Transverse colon (tissue), 4 donors: ENCODE measurements at places on chromosomes 13 and 19. TPM values are rescaled to one million over a fixed set of nuclear protein-coding genes. Genes with fewer than 3 reads are reported as not detected.

The NALCN gene
- total RNA-seq, result not detected

The ZNF667 gene
- 6.4 TPM for total RNA-seq

The GPR32 gene
- total RNA-seq, result not detected

The NUP58 gene
- 33.0 TPM for total RNA-seq

The NLRP11 gene
- total RNA-seq, result not detected

The LINGO3 gene
- 1.5 TPM for total RNA-seq

DNA sequence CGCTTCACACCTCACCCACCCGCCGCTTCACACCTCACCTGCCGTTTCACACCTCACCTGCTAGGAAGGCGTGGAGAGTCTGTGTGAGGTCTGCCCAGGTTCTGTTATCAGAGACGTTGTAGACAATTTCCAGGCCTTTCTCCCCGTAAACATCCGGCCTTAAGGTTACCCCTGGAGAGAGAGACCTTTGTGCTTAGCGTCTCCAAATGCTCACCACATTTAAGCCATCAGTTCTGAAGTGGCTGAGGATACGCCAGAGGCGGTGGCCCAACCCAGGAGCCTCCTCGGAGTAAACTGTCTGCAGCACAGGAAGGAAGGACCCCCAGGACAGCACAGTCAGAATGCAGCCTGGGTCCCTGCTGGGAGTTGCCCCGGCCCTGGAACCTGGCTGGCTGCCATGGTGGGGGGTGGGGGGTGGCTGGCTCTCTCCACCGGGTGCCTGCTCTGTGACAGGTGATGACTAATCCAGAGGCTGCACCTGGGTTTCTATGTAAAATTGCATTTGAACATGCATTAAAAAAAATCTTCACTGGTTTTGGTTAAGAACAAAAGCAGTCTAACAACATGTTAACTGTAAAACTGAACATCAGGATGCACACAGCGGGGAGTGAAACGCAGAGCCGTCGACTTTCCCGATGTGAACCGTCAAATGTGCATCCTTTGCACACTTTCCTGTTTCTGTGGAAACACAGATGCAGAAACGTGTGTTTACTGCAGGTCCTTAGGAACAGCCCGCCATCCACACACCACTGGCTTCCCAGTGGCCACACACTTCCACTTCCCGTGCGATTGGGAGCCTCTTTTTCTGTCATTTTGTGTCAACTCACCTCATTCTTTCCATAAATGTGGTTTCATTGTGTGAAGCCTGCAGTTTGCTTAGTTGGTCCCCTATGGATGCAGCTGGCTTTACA, 4.5 kb downstream of the ATP4B start:
- no peak overlapping the region for H3K4me3 ChIP-seq
- no peaks in the 10 kb centered on the region for H3K4me1 ChIP-seq
- H3K27ac ChIP-seq, result no peak overlapping the region
- H3K36me3 ChIP-seq, result no peaks in the 10 kb centered on the region
- no peaks in the 10 kb centered on the region for H3K27me3 ChIP-seq

GRCh38 chr13:106161146-106161545, 374.3 kb downstream of the EFNB2 start:
- H3K4me1 ChIP-seq, result no peaks in the 10 kb centered on the region
- DNase-seq, result no peak
- H3K36me3 ChIP-seq, result no peaks in the 10 kb centered on the region
- no peaks in the 10 kb centered on the region for H3K27me3 ChIP-seq

DNA sequence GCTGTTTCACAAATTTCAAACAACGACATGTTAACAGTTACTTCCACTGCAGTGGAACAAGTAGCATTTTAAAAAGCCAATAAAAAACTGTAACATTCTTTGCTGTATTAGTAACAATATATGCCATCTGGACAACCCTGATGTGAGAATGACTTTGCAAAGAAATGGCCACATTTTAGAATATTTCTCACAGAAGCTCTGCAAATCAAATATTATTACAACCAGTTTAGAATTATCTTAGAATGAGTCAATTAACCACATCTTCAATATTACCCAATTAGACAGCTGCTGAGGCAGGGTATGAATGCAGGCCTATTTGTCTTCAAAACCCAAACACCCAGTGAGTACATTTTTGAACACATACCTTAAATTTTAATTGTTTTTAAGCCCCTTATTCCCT, 3.2 kb downstream of the ZNF699 start:
- no peak for DNase-seq
- H3K4me1 ChIP-seq, result peaks cover 8% of the 10 kb centered on the region
- H3K27ac ChIP-seq, result no peak overlapping the region
- H3K36me3 ChIP-seq, result peaks cover 2% of the 10 kb centered on the region

DNA sequence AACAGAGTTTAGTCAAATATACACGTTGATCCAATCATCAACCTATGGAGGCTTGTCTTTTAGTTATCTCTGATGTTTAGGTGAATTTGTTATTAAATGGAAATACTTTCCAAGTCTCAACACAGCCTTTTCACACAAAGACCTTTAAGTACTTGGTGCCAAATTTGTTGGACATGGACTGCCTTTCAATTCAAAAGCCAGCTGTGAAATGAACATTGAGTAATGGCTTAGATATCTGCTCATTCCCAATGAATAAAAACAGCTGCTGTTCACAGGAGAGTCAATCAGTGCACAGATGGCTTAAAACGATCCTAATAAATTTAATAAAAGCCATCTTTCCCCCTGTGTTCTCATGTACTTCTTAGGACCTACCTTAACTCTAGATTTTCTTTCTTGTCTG, 19.9 kb upstream of the DHRS12 start:
- no peak overlapping the region for H3K4me3 ChIP-seq
- H3K36me3 ChIP-seq, result no peaks in the 10 kb centered on the region
- no peak overlapping the region for H3K27ac ChIP-seq
- H3K27me3 ChIP-seq, result no peaks in the 10 kb centered on the region

GRCh38 chr13:48615049-48615448, 38.7 kb upstream of the CYSLTR2 start:
- H3K27me3 ChIP-seq, result no peaks in the 10 kb centered on the region
- H3K4me3 ChIP-seq, result no peak overlapping the region
- no peak for DNase-seq
- no peaks in the 10 kb centered on the region for H3K4me1 ChIP-seq

DNA sequence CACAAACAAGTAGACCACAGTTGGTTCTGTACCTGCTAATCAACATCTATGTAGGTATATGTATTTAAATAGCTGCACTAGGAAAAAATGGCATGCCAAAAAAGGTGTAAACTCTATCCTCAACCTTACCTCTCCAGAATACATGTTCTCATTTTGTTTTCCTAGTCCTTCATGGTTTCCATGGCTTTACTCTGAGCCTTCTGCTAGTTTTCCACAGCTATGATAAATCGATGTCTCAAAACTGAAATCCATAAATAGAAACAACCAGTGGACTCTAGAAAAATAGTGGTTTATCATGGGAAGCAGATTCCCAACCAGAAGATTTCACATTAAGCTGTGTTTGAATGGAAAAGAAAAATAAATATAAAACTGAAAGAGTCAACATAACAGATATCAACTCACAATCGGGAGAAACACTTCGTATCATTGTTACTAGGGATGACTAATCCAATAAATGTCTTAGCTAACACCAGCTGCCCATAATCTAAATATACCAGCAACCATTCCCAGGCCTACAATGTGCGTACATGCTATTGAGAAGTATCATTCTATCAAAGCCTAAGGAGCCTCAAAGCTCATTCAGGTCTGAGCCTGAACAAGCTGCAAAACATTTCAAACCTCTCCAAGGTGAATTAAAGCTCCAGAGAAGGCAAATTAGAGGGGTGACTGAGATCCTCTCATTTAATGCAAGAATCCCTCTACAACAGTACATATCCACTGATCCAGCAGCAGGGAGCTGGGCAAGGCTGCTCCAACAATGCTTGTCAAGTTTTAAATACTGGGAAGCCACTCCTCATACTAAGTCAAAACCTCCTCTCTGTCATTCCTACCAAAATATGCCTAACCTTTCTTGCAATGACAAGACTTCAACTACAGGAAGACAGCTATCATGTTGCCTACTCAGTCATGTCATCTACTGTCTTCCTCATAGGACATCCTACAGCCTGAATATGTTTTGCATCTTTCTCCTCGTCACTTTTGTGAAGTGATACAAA, 90.2 kb downstream of the KCTD12 start:
- H3K4me3 ChIP-seq, result no peak overlapping the region
- no peaks in the 10 kb centered on the region for H3K4me1 ChIP-seq
- no peak overlapping the region for H3K27ac ChIP-seq
- no peaks in the 10 kb centered on the region for H3K36me3 ChIP-seq
- H3K27me3 ChIP-seq, result no peaks in the 10 kb centered on the region

DNA sequence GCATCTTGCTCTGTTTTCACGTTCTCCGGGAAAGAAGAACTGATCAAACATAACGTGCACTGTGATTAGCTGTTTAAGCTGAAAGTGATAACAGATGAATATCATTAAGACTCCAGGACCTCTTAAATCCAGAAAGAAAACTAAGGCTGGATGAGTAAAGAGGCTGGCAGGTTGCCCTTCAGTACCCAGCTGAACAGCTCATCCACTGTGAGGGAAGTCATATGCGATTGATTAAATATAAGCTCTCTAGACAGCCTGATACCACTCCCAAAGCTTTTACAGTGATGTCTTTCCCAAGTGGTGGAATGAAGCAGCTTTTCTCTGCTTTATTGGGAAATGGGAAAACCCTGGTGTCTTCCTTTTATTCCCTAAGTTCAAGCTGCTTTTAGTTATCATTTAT, 116.9 kb downstream of the EFNB2 start:
- no peaks in the 10 kb centered on the region for H3K36me3 ChIP-seq
- DNase-seq, result no peak
- H3K27me3 ChIP-seq, result no peaks in the 10 kb centered on the region
- H3K27ac ChIP-seq, result no peak overlapping the region
- no peak overlapping the region for H3K4me3 ChIP-seq

- DNase-seq, result no peak
- no peak overlapping the region for H3K4me3 ChIP-seq
Observed at GRCh38 chr13:76872675-76873074, 13.5 kb downstream of the KCTD12 start.
